ENCODE measurements at places on chromosomes 1 and 21. TPM values are rescaled to one million over a fixed set of nuclear protein-coding genes. Genes with fewer than 3 reads are reported as not detected.

Gene RNU1-4
- total RNA-seq, result under 0.01 TPM

- no peak for DNase-seq
Observed at GRCh38 chr1:225980005-225980836, 18.9 kb downstream of the SDE2 start.

Gene SEMA4A
- 3.8 TPM for total RNA-seq

Gene TFF3
- total RNA-seq, result 0.17 TPM

- no peak for DNase-seq
Observed at GRCh38 chr1:89100412-89100811, 25.5 kb downstream of the GBP2 start.

GRCh38 chr1:214319938-214320337, 39.0 kb downstream of the SMYD2 start:
- DNase-seq, result no peak
